Left kidney (tissue), 8 donors: ENCODE measurements at places on chromosomes 2 and 18. TPM values are rescaled to one million over a fixed set of nuclear protein-coding genes. Genes with fewer than 3 reads are reported as not detected.

The NEU4 gene
- polyA plus RNA-seq = 1.2 TPM

GRCh38 chr2:98486374-98486981 is 41.8 kb downstream of the INPP4A start:
- no peak for DNase-seq

- no peak for DNase-seq
Observed at GRCh38 chr2:239129147-239129920, 271.5 kb downstream of the HDAC4 start.

DNA sequence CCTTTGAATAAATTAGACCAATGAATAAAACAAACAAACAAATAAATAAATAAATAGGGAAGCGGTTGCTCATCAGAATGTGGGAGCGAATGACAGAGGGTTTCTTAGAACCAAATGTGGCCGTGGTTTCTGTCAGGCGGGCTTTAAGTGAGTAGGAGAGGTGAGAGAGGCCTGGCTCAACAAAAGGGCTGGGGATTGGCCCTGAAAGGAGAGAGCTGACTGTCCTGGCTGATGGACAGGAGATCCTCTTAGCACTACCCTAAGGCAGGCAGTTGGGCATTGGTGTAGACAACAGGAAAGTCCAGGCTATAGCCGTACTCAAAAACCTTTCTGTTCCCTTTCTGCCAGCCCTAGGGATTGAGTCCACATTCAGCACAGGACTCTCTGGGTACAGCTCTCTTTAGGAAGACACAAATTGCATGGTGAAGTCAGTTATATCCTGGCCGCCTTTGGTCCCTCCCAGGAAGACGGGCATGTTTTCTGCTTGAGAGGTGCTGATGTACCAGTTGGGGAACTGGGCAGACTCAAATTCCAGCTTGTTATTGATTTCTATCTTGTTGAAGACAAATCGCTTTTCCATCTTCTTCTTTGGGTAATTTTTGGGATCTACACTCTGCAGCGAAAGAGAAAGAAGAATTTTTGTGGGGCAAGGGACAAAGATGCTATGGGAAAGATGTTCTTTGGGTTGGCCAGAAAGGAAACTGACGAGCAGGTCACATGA is 6.5 kb downstream of the IL1B start:
- no peak for DNase-seq

- no peak for DNase-seq
Observed at GRCh38 chr18:11175266-11175979, 26.1 kb upstream of the PIEZO2 start.

GRCh38 chr2:95347681-95348608 is 50.8 kb downstream of the KCNIP3 start:
- DNase-seq = no peak

DNA sequence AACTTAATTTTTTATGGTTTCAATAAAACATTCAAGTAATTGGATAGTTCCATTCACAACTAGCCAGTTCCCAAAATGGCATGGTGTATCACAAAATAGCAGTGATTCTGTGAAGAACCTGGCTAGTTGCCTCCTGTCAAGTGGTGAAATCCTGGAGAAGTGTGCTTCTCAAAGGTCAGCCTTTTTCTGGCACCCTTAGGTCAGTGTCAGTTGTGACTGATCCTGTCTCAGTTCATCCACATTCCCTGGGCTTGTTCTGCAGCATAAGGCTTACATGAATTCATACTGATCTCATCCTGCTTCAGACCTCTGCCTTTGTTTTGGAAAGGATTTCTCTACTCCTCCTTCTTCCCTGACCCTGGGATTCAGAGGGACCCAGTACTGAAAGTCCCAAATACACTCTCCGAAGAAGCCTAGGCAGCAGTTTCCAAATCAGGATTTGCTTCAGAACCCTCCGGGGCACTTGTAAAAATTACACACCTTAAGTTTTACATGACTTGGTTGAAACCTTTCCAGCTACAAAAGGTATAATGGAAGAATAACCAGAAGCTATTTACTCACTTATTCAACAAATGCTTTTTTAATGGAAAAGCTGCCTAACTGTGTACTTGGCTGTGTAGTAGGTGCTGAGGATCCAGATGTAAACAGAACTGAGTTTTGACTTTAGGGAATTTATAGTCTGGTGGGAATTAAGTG is 11.0 kb downstream of the MAP3K20 start:
- DNase-seq = no peak

DNA sequence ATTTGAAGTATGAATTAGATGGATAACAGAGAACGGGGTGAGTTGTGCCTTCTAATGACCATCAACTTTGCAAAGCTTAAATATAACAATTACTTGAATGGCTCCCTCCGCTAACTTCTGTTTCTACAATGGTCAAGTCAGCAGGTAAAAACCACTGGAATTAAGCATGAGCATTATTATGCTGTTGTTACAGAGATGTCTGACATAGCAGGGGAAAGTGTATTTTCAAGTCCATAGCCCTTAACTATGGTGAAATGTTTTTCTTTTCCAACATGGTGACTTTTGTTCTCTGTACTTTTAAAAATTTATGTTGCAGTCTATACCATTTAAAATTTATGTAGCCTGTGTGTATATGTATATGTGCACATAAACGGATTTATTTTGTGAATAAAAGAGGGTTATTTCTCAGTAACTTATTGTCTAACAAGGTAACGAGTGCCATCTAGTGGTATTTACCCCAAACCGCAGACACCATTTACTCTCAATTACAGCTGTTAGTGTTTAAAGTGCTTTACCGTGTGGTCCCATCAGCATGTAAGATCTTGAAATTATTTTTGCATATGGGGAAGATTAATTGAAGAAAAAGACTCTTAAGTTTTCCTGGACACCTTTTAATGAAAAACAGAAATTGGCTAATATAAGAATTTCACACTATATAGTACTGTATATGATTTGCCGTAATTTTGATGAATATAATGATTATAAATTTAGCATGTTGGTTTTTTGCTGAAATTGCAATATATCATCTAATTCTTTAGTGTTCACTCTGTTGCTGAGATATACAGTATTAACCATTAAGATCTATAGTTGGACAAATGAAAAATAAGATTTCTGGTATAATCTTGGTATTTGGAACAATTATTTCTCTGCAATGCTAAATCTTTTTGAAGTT is 78.2 kb downstream of the UBE2E3 start:
- no peak for DNase-seq

GRCh38 chr2:61898810-61899209 is 6.7 kb upstream of the COMMD1 start:
- no peak for DNase-seq

DNA sequence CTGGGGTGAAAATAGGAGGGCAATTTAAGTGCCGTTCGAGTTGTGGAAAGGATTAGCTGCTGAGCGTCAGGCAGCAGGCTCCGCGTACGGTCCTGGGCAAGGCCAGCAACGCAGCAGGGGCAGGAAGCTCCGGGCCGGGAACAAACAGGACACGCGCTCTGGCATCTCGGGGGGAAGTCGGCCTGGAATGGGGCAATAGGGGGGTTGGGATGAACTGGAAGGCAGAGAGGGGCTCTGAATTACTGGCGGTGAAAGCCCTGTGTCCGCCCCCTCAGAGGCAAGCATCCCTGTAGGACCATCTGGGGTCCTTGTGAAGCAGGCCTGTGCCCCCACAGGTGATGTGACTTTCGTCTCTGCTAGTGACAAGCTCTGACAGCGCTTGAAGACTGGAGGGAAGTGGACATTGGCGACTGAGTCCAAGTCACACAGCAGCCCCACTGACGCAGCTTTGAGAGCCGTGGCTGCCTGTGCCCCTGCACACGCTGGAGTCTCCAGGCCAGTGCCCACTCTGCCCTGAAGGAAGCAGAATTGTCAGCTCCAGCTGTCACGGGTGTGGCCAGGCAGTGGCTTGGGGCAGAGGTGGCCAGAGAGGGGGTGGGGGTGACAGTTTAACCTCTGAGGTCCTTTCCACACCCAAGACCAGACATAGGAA is 22.3 kb downstream of the GPR35 start:
- no peak for DNase-seq
